Fibroblast of skin of left biceps (primary cell): ENCODE measurements at places on chromosomes 1 and 21.

DNA sequence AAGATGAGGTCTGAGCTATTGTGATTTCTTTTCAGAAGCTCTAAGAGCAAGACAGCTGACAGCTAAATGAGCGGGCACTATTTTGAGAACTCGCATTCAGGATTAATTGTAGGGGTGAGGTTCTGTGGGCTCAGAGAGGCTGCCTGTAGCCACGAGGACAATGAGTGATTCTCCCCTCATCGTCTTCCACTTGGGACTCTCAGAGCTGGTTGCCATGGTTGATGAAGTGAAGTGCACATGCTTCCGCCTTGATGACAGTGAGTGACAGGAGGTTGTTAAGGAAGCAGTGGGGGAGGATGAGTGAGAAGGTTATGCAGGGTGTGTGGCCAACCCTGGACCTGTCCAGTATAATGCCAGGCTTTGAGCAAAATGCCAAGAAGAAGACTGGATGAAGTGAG lies 341.7 kb downstream of the PCP4 start:
- DNase-seq, result no peak

DNA sequence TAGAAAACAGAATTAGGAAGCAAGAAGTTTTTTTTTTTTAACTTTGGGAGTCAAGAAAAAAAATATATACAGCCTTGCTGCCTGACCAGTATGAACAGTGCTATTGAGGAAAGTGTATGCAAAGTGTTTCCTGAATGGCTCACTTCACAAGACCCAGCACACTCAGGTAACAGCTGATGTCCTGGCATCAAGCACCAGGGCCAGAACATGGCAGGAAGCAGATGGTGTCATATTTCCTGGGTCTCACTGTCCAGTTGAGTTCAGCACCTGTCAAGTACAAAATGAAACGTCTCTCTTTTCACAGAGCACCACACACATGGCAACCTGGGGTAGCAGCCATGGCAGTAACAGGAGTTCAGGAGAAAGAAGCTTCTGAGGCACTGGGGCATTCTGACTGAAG lies 372.3 kb downstream of the TTLL7 start:
- DNase-seq, result no peak

DNA sequence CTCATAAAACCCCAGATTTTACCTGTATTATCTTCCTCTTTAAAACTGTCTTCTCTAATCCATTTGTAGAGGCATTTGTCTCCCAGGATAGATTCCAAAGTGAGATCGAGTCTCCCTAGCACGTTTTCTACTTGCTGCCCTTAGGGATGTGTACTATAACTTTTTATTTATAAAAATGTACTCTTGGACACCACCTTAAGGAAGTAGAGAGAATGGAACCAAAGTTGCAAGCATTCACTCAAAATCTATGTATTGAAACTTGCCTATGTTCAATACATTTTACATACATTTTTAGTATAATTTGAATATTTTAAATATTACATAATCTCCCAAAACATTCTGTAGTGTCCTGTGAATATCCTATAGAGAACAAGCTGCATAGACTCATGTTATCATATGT lies 842 bp upstream of the SPRR2A start:
- DNase-seq, result no peak

DNA sequence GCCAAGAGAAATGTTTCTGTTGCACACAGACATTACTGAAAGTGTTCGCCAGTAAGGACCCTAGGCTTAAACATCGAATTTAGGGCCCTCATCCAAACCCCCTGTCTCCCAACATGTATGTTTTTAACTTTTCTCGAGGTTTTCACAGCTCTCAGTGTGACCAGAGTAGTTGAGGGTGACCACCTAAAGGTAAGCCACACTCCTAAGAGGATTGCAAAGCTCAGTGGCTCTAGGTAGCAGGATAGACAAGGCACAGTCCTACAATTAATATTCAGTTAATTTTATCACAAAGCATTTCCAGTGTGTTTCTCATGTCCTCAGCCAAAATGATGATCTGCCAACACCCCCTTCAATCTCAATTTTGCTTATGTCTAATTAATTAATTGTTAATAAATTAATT lies 695 bp upstream of the ALG14 start:
- DNase-seq, result no peak

DNA sequence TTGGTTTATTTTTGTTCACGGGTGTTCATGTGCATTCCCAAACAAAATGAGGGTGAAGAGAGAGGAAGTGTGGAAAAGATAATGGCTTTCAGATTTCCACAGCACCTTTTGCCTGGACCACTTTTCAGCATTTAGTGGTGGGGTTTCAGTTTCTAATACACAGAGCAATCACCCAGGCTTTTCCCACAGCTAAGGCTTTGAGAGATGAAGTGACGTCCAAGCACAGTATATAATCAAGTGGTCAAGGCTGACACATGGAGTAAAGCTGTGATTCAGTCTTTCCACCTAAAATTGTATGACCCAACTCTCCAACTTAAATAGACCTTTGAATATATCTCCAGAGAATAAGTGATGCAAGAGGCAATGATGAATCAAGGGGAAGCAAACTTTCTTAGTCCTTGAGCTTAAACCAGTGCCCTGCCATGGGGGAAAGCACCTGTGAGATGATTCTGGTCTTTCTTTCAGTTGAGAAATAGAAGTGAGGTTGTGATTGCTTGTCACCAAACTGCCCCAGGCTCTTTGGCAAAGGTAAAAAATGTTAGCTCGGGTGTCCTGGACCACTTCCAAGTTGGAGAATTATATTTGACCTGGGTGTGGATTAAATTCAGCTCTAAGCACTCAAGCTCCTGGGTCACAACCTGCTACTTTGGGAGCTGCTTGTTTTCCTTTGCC lies 2.4 kb upstream of the PIK3R3 start:
- no peak for DNase-seq
